Fibroblast of the aortic adventitia (primary cell): ENCODE measurements at places on chromosomes 12 and 14. TPM values are rescaled to one million over a fixed set of nuclear protein-coding genes. Genes with fewer than 3 reads are reported as not detected.

GLIPR1L1 gene
- not detected in 2 replicates for total RNA-seq

SMIM41 gene
- total RNA-seq = 0.27 and 0.98 TPM in 2 replicates

TOMM20L gene
- total RNA-seq = not detected in 2 replicates

HVCN1 gene
- total RNA-seq = 0.74 and 2.6 TPM in 2 replicates

PRR4 gene
- 3.4 and 7.1 TPM in 2 replicates for total RNA-seq

GPR68 gene
- 1.3 and 17.1 TPM in 2 replicates for total RNA-seq

KRT83 gene
- total RNA-seq = not detected in 2 replicates

ACOT6 gene
- total RNA-seq = not detected in 2 replicates

NXPH4 gene
- 1.9 and 2.4 TPM in 2 replicates for total RNA-seq

POTEG gene
- total RNA-seq = not detected in 2 replicates

REC8 gene
- 1.9 and 4.2 TPM in 2 replicates for total RNA-seq

CMKLR1 gene
- total RNA-seq = 0.54 TPM in 1 of 2 replicates, not detected in the other

TAS2R9 gene
- total RNA-seq = 0.09 TPM in 1 of 2 replicates, not detected in the other

ASPG gene
- not detected in 2 replicates for total RNA-seq

MTRFR gene
- total RNA-seq = 12.8 and 17.5 TPM in 2 replicates

ANKRD33 gene
- 0.09 TPM in 1 of 2 replicates, not detected in the other for total RNA-seq

TAOK3 gene
- total RNA-seq = 27.8 and 61.2 TPM in 2 replicates

SERPINA5 gene
- 0.09 TPM in 1 of 2 replicates, not detected in the other for total RNA-seq

PTCSC3 gene
- total RNA-seq = not detected in 2 replicates

GRIP1 gene
- 0.90 and 4.4 TPM in 2 replicates for total RNA-seq

RNASE7 gene
- total RNA-seq = not detected in 2 replicates

OR4E2 gene
- total RNA-seq = 0.33 TPM in 1 of 2 replicates, not detected in the other

TAS2R10 gene
- total RNA-seq = 2.3 TPM in 1 of 2 replicates, not detected in the other

GDF3 gene
- not detected in 2 replicates for total RNA-seq

GSG1 gene
- 0.45 and 1.6 TPM in 2 replicates for total RNA-seq

DGLUCY gene
- total RNA-seq = 32.0 and 42.6 TPM in 2 replicates

ADCY6 gene
- total RNA-seq = 30.3 and 31.5 TPM in 2 replicates

CCDC196 gene
- total RNA-seq = not detected in 2 replicates

PHETA1 gene
- 7.3 and 16.2 TPM in 2 replicates for total RNA-seq

DAO gene
- total RNA-seq = not detected in 2 replicates

PTHLH gene
- 1.6 and 4.3 TPM in 2 replicates for total RNA-seq

RAB21 gene
- total RNA-seq = 14.2 and 37.5 TPM in 2 replicates

P2RX2 gene
- not detected in 2 replicates for total RNA-seq

BDKRB2 gene
- 7.4 and 23.1 TPM in 2 replicates for total RNA-seq

RPS6KA5 gene
- total RNA-seq = 5.0 and 8.0 TPM in 2 replicates

AQP6 gene
- 0.09 TPM in 1 of 2 replicates, not detected in the other for total RNA-seq

GSC gene
- 2.1 and 2.5 TPM in 2 replicates for total RNA-seq

AEBP2 gene
- total RNA-seq = 17.9 and 72.5 TPM in 2 replicates

SIRT4 gene
- total RNA-seq = 0.90 and 3.6 TPM in 2 replicates

CYP46A1 gene
- total RNA-seq = 0.36 and 0.49 TPM in 2 replicates

CTSG gene
- total RNA-seq = not detected in 2 replicates

KRT72 gene
- total RNA-seq = not detected in 2 replicates

CLEC1B gene
- not detected in 2 replicates for total RNA-seq

PRB2 gene
- total RNA-seq = not detected in 2 replicates

CCDC197 gene
- not detected in 2 replicates for total RNA-seq

SPSB2 gene
- 3.3 and 8.0 TPM in 2 replicates for total RNA-seq

DPPA3 gene
- not detected in 2 replicates for total RNA-seq

TCL1B gene
- total RNA-seq = 0.98 TPM in 1 of 2 replicates, not detected in the other

ETV6 gene
- total RNA-seq = 6.1 and 14.7 TPM in 2 replicates

PLEKHA5 gene
- total RNA-seq = 22.2 and 40.7 TPM in 2 replicates

TMEM263 gene
- total RNA-seq = 136 and 138 TPM in 2 replicates

GYS2 gene
- not detected in 2 replicates for total RNA-seq

SERPINA6 gene
- not detected in 2 replicates for total RNA-seq
